Type B pancreatic cell (in vitro differentiated cells): ENCODE measurements at places on chromosomes 11 and 22. TPM values are rescaled to one million over a fixed set of nuclear protein-coding genes. Genes with fewer than 3 reads are reported as not detected.

DNA sequence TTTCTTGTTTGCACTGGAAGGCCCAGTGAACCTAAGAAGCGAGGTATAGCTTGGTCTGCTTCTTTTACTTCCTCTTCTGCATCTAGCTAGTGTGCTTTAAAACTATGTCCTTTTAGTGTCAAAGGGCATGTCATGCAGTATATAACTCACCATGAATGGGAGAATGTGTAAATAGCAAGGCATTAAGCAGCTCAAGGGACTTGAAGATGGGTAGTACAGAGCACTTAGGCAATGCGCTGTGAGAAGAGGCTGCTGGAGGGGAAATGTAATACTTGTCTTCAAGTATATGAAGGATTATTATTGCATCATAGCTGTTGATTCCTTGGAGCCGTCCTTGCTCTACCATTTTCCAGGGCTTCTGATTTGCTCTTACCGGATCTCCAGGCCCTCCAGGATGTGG lies 7.6 kb downstream of the MAML2 start:
- H3K27me3 ChIP-seq = no peaks in the 10 kb centered on the region
- H3K4me1 ChIP-seq = peaks cover 58% of the 10 kb centered on the region

PANX3 gene
- 0.17 TPM in 1 of 2 replicates, not detected in the other for total RNA-seq

DNA sequence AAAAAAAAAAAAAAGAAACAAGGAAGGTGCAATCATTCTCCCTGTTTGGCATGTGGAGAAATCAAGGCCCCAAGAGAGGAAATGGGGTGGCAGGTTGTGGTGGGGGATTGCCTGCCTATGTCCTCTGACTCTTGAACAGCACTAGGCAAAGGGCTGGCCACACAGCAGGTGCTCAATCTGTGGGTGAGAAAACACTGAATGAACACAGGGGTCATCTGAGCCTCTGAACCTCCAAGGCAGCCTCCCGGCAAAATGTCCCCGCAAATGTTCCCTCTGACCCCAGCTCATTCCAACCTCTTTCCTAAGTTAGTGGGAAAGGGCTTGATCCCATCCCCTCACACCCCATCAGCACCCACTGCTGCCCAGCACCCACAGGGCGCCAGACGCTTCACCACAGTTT lies 4.6 kb downstream of the PLA2G6 start:
- peaks cover 35% of the 10 kb centered on the region for H3K4me1 ChIP-seq
- DNase-seq = no peak
- peak overlapping the region; percentile 100 for H3K27ac ChIP-seq
- H3K4me3 ChIP-seq = no peak overlapping the region

- DNase-seq = no peak
- no peaks in the 10 kb centered on the region for H3K27me3 ChIP-seq
- H3K4me3 ChIP-seq = peak overlapping the region; percentile 31
- H3K4me1 ChIP-seq = peaks cover 5% of the 10 kb centered on the region
Measured at GRCh38 chr11:117410861-117411710, 83.4 kb downstream of the CEP164 start.

- peaks cover 38% of the 10 kb centered on the region for H3K4me1 ChIP-seq
- H3K4me3 ChIP-seq = peak overlapping the region; percentile 99
- peaks cover 12% of the 10 kb centered on the region for H3K36me3 ChIP-seq
- no peaks in the 10 kb centered on the region for H3K27me3 ChIP-seq
- DNase-seq = no peak
- peak overlapping the region; percentile 83 for H3K27ac ChIP-seq
Measured at GRCh38 chr11:64874308-64875240, 3.8 kb downstream of the EHD1 start.

- no peak for DNase-seq
- no peaks in the 10 kb centered on the region for H3K36me3 ChIP-seq
- no peak overlapping the region for H3K27ac ChIP-seq
- H3K4me3 ChIP-seq = no peak overlapping the region
Measured at GRCh38 chr11:97770570-97770969, 1250.2 kb upstream of the CNTN5 start.

- H3K27me3 ChIP-seq = peaks cover 7% of the 10 kb centered on the region
- no peaks in the 10 kb centered on the region for H3K4me1 ChIP-seq
- no peak overlapping the region for H3K4me3 ChIP-seq
- no peak overlapping the region for H3K27ac ChIP-seq
- no peak for DNase-seq
Measured at GRCh38 chr11:122572592-122572991, 82.9 kb upstream of the UBASH3B start.

GRCh38 chr11:111001986-111002611 lies 243.4 kb upstream of the POU2AF2 start:
- H3K4me3 ChIP-seq = no peak overlapping the region
- no peaks in the 10 kb centered on the region for H3K36me3 ChIP-seq
- no peak for DNase-seq
- H3K27me3 ChIP-seq = no peaks in the 10 kb centered on the region

DNA sequence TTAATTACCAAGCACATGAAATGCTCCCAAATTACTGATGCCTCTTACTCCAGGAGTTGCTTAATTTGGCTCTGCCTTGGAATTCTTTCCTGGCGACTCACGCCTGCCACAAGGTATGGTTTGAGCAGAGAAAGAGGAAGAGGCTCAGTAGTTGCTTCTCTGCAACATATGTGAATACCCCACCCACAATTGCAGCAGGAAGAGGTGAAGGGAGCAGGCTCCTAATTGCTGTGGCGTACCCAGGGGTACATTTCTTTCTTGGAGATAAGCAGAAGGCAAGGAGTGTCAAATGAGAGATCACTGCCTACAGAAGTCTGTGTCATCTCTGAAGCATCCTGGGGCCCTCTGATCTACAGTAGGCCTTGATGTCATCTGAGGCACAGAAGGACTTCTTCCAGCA lies 10.6 kb upstream of the NNMT start:
- H3K27ac ChIP-seq = no peak overlapping the region
- no peak overlapping the region for H3K4me3 ChIP-seq
- H3K36me3 ChIP-seq = no peaks in the 10 kb centered on the region
- no peak for DNase-seq
- peaks cover 8% of the 10 kb centered on the region for H3K4me1 ChIP-seq

TRIM49 gene
- not detected in 2 replicates for total RNA-seq

ABCC8 gene
- total RNA-seq = 80.5 and 106 TPM in 2 replicates

- peak overlapping the region; percentile 89 for H3K4me3 ChIP-seq
- H3K27ac ChIP-seq = peak overlapping the region; percentile 90
- H3K4me1 ChIP-seq = peaks cover 30% of the 10 kb centered on the region
- peak; percentile 79 for DNase-seq
- peaks cover 21% of the 10 kb centered on the region for H3K27me3 ChIP-seq
- peaks cover 4% of the 10 kb centered on the region for H3K36me3 ChIP-seq
Measured at GRCh38 chr11:59556115-59556916, 45.0 kb downstream of the OR4D9 start.

DNA sequence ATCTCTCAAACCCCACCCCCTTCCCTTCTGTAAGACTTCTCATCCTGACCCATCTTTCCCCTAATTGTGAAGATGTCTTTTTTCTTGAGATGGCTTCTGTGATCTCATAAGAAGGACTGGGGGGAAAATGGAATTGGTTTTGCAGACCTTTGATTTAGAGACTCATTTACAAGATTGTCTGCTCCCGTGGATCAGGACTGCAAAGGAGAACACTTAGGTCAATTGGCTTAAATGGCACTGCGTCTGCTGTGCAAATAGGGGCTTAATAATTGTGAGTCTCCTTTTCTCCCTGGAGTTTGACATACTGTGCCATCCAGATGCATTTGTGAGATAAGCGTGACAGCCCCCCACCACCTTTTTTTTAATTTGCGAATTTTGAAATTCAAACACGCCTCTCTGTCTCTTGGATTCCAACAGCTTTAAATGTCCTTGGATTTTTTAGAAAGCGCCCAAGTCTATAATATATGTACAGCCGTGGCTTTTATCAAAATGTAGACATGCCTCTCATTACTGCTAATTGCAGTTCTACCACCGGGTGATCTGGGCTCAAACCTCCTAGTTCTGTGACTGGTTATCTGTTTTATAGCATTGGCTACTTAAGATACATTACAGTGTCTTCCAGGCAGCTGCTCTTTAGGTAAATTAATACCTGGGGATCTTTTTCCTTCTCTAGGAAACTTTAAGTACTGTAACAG lies 150.0 kb downstream of the DBX1 start:
- no peaks in the 10 kb centered on the region for H3K36me3 ChIP-seq
- no peak for DNase-seq
- H3K27ac ChIP-seq = no peak overlapping the region
- peaks cover 27% of the 10 kb centered on the region for H3K4me1 ChIP-seq
- H3K27me3 ChIP-seq = no peaks in the 10 kb centered on the region
- no peak overlapping the region for H3K4me3 ChIP-seq

DNA sequence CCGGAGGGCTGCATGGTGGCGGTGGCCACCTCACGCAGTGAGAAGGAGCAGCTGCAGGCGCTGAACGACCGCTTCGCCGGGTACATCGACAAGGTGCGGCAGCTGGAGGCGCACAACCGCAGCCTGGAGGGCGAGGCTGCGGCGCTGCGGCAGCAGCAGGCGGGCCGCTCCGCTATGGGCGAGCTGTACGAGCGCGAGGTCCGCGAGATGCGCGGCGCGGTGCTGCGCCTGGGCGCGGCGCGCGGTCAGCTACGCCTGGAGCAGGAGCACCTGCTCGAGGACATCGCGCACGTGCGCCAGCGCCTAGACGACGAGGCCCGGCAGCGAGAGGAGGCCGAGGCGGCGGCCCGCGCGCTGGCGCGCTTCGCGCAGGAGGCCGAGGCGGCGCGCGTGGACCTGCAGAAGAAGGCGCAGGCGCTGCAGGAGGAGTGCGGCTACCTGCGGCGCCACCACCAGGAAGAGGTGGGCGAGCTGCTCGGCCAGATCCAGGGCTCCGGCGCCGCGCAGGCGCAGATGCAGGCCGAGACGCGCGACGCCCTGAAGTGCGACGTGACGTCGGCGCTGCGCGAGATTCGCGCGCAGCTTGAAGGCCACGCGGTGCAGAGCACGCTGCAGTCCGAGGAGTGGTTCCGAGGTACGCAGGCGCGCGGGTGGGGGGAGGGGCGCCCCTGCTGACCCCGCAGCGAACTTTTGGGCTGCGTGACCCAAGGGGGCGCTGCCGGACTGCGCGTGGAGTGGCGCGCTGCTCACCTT lies 670 bp downstream of the NEFH start:
- no peak for DNase-seq
- H3K4me1 ChIP-seq = peaks cover 14% of the 10 kb centered on the region
- peak overlapping the region; percentile 83 for H3K4me3 ChIP-seq
- H3K36me3 ChIP-seq = peaks cover 6% of the 10 kb centered on the region
- no peak overlapping the region for H3K27ac ChIP-seq

CD3D gene
- not detected in 2 replicates for total RNA-seq

CARD10 gene
- 9.9 and 14.8 TPM in 2 replicates for total RNA-seq

MGAT3 gene
- 47.0 and 115 TPM in 2 replicates for total RNA-seq

- no peak for DNase-seq
- no peak overlapping the region for H3K4me3 ChIP-seq
- no peaks in the 10 kb centered on the region for H3K36me3 ChIP-seq
- H3K4me1 ChIP-seq = peaks cover 24% of the 10 kb centered on the region
- peaks cover 24% of the 10 kb centered on the region for H3K27me3 ChIP-seq
Measured at GRCh38 chr22:27462190-27462589, 339.4 kb downstream of the MN1 start.

DNA sequence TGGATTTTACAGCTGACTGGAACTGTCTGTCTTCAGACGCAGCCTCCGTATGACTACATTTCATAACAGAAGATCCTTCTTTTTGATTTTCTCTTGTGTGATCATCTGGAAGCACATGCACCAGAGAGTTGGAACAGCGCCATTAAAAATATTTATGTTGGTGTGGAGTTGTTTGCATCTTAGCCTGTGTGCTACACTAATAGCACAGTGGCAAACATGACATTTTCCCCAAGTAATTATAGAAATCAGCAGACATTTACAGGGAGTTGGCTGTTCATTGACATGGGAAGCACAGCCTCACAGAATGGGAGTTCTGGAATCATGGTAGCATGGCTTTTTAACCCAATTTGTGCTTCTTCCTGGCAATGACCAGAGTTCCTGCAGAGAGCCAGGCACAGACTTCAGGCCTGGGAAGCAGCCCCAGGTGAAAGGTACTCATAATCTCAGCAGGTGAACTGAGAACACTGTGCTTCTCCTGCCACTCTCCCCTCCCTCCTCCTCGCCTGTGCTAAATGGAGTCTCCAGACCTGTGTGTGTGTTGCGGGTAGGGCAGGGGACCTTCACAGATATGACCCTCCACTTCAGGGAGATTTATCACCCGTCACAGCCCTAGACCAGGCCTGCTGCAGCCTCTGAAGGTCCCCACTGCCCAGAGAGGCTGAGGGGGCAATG lies 82.8 kb upstream of the PLET1 start:
- peaks cover 5% of the 10 kb centered on the region for H3K4me1 ChIP-seq
- H3K36me3 ChIP-seq = no peaks in the 10 kb centered on the region
- H3K27me3 ChIP-seq = peaks cover 6% of the 10 kb centered on the region
- DNase-seq = no peak
- H3K4me3 ChIP-seq = no peak overlapping the region

DNA sequence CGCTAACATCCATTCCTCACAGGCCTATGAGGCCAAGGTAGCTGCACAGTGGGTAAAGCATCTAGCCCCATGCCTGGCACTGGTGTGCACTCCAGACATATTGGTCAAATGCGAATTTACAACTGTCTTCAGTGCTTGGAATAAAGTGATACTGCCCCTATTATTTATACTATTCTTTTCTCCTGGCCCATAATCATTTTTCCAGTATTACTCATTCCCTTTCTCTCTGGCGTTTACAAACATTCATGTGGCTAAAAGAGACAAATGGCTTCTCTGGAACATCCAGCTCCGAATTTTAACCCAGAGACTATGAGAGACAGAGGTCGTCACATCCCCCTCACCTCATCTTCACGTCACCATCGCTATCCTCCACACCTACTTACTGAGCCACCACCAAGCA lies 87.2 kb upstream of the PITPNB start:
- no peak overlapping the region for H3K4me3 ChIP-seq
- H3K27ac ChIP-seq = no peak overlapping the region
- no peaks in the 10 kb centered on the region for H3K27me3 ChIP-seq
- peaks cover 10% of the 10 kb centered on the region for H3K4me1 ChIP-seq
- DNase-seq = no peak

GRCh38 chr11:84901991-84902390 lies 725.2 kb downstream of the DLG2 start:
- H3K36me3 ChIP-seq = no peaks in the 10 kb centered on the region
- no peak for DNase-seq
- no peak overlapping the region for H3K27ac ChIP-seq

DNA sequence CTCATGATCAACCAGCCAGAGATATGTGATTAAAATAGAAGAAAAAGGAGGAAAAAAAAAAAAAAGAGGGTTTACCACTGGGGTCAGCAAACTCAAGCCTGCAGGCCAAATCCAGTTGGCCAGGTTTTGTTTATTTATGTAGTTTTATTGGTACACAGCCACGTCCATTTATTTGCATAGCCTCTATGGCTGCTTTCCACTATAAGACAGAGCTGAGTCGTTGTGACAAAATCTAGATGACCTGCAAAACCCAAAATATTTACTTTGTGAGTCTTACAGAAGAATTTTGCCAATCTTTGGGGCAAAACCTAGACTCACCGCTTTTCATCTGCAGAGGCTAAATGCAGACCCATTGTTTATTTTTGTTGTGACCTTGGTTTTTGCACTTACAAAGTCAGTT lies 87.1 kb downstream of the TENM4 start:
- no peak for DNase-seq
- H3K27ac ChIP-seq = no peak overlapping the region
- H3K4me3 ChIP-seq = no peak overlapping the region
- no peaks in the 10 kb centered on the region for H3K27me3 ChIP-seq
- H3K4me1 ChIP-seq = peaks cover 43% of the 10 kb centered on the region

GRCh38 chr22:29947410-29948384 lies 64.7 kb downstream of the MTMR3 start:
- no peak overlapping the region for H3K27ac ChIP-seq
- no peak for DNase-seq
- H3K4me3 ChIP-seq = no peak overlapping the region
